ENCODE measurements at places on chromosomes 4 and X.

- no peak for DNase-seq
These were observed 1.2 kb downstream of the PHF8 start for GRCh38 chrX:54043056-54043455.

- DNase-seq, result no peak
These were observed 277.6 kb downstream of the SPANXN1 start for GRCh38 chrX:145524931-145525330.

DNA sequence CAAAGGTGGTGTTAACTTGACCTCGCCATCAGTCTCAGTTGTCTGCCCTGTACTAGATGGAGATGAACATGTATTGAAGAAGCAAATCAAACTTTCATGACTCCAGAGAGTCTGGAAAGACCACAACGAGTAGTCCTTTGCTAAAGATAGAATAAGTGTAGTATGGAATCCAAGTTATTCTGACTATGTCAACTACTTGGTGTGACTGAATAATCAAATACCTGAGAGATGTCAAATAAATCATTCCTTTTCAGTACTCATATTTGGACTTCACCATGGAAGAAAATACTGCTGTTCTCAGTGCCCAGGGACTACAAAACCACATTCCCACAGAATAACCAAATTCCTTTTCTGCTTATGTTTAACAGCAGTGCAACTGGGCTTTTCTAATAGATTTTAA, 161.2 kb upstream of the SPRY1 start:
- no peak for DNase-seq

DNA sequence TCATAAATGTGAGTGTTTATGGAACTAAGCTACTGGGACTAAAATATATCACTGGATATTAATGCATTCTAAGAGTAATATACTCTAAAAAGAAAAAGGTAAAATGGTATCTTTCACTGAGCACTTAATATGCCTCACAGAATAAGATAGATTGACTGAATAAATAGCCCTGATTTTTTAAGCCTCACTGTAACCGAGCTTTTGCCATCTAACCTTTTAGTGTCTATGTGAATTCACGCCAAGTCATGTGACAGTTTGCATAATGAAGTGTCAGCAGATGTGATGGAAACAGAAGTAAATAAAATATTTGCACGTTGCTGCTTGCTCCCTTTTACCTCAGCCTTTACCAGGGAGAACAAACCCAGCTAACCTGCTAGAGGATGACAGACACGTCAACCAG, 119.7 kb upstream of the NWD2 start:
- no peak for DNase-seq

DNA sequence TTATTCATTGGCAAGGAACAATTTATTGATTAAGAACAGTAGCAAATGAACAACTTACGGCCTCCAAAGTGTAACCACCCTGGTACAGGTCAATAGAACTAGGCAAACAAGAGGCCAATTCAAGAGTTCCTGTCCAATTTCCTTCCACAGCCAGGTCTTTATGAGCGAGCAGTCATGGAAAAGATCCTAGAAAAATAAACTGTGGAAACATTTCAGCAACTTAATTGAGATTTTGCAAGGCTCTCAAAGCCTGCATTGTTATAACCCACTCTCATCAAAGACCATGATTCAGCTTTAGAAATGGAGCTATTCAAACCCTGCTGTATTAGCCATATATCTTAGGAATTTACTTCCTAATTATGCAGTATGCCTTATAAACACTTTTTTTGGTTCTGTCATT, 43.6 kb downstream of the UNC5C start:
- no peak for DNase-seq

- no peak for DNase-seq
These were observed 991.8 kb upstream of the SLIT2 start for GRCh38 chr4:19259920-19260319.

DNA sequence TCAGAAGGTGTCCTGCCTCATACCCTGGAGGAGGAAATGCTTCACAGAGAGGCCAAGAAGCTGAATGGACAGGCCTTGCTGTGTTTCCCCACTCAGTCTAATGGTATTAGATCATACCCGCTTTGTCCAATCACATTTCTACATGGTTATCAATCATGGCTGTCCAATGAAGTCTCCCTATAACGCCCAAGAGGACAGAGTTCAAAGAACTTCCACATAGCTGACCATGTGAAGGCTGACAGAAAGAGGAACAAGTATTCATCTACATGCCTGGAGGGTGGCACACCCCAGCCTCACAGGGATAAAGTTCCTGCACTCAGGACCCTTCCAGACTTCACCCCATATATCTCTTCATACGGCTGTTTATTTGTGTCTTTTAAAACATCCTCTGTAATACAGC, 123.4 kb downstream of the MANBA start:
- no peak for DNase-seq

GRCh38 chr4:157048248-157048647, 27.7 kb upstream of the GLRB start:
- DNase-seq, result no peak

- DNase-seq, result no peak
These were observed 75.8 kb downstream of the STIM2 start for GRCh38 chr4:26936284-26937065.

- no peak for DNase-seq
These were observed 47.6 kb downstream of the CRMP1 start for GRCh38 chr4:5845035-5845905.

GRCh38 chrX:72029483-72030411, 102.0 kb downstream of the RTL5 start:
- no peak for DNase-seq

- no peak for DNase-seq
These were observed 255.8 kb downstream of the COL25A1 start for GRCh38 chr4:109046471-109047201.

DNA sequence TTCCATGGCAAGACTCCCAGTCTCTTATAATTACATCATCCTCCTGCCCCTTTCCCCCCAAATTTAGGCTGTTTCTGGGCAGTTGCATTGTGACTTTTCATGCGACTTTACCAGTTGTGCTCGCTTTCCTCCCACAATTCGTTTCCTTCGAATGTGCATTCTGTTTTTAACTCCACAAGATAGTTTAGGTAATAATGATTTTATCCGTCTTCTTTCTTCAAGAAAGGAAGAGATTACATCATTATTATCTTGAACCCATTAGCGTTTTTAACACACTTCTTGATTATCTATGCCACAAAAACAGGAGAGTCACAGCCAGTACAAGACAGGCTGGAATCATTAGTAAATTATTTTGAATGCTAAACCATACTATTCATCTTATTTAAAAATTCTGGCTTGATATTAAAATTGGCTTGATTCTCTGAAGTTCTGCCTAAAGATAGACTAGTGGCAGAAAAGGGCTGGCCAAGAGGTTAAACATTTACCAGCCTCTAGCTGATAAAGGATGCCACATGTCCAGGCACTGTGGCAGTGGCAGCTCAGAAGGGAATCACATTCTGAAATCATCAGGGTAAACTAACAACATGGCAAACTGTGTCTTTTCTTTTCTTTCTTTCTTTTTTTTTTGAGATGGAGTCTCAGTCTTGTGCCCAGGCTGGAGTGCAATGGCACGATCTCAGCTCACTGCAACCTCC, 19.7 kb upstream of the PLA2G12A start:
- DNase-seq, result no peak

DNA sequence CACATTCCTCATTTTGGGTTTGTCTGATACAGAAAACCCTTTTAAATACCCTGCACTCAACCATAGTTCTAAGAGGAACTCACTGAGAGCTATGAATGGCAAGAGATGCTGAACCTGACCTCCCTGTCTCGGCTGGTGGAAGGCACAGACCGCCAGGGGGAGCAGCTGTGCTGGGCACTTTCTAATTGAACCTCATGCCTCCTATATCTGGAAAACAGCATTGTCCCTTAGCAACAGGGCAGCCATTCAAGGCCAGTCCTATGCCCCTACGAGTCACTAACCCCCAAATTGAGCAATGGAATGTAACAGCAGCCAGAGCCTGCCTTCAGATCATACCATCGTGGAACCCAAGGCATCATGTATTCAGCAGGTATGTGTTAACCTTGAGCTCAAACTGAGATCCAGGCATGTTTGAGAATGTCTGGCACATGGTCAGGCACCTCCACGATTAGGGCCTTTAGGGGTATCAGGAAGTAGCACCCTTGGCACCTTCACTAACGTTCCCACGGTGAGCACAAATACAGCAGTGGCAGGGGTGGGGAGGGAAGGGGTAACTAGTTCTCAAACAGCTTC, 5.1 kb downstream of the USP27X start:
- DNase-seq, result peak; percentile 25

- DNase-seq, result no peak
These were observed 36.3 kb downstream of the ATRX start for GRCh38 chrX:77749695-77750094.

DNA sequence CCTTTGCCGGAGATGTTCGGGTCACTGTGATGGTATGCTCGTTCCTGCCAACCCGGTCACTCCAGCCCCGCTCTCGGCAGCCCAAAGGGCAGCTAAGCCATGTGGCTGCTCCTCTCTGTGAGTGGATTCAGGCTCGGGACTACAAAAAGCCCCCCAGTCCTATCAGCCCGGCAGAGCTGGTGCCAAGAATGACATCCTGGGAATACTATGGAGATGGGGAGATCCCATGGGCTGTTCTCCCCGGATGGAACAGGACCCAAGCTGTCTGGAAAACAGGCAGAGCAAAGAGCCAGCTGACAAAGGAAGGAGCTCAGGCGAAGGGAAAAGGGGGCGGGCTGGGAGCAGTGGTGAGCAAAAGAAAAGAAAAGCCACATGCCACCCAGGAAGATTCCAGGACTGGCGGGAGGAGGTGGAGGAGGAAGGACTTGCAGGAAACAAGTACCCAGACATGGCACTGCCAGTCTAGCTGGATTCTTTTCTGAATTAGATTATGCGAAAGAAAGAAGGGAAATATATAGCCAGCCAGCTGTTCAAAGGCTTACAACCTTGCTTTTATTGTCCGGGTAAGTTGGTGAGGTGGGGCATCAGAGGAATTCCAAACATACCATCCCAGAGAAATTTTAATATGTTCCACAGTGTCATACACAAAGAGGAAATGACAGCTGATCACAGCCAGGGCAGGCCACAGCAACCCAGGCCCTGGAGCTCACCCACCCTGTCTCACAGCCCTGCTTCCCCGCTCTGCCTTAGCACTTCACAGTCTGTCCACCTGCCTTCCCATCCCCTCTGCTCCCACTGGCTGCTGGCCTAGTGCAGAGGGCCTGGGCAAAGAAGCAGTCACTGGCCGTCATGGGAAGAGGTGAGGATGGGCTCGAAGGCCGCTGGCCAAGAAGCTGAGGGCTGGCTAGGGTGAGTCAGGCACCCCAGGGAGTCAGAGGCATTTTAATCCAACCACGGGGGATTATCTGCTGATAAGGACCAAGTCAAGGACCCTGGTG, 3.4 kb downstream of the NDP start:
- no peak for DNase-seq

DNA sequence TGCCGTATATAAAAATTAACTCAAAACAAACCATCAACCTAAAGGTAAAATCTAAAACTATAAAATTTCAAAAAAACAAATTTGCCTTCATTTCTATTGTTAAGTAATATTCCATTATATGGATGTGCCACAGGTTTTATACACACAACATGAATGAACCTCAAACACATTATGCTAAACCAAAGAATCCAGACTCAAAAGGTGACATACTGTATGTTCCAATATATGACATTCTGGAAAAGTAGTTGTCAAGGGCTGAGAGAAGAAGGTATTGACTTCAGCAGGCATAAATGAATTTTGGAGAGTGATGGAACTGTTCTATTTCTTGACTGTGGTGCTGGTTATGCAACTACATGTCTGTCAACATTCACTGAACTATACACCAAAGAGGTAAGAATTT, 56.6 kb downstream of the CNOT6L start:
- no peak for DNase-seq

- DNase-seq, result peak; percentile 48
These were observed 19.3 kb upstream of the CSF2RA start for GRCh38 chrX:1249101-1249887.

- no peak for DNase-seq
These were observed 28.4 kb downstream of the ZNF185 start for GRCh38 chrX:152926279-152926678.

DNA sequence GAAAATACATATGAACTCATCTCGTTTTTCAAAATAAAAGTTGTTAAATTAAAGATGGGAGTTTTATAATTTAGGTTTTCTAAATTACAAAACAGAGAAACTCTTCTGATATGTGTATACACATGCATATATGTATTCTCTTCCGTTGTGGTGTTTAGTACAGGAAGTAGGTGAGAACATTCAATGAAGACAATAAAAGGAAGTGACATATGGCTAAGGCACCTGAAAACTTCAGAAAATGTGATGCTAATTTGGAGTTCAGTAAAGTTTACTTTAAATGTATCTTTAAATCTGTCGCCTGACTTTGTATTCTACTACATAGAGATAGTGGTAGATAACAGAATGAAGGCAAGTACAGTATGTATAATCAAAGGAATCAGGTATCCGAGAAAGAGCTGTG, 33.5 kb upstream of the ITM2A start:
- DNase-seq, result no peak

GRCh38 chr4:99665983-99666382, 8.4 kb upstream of the C4orf54 start:
- DNase-seq, result no peak

DNA sequence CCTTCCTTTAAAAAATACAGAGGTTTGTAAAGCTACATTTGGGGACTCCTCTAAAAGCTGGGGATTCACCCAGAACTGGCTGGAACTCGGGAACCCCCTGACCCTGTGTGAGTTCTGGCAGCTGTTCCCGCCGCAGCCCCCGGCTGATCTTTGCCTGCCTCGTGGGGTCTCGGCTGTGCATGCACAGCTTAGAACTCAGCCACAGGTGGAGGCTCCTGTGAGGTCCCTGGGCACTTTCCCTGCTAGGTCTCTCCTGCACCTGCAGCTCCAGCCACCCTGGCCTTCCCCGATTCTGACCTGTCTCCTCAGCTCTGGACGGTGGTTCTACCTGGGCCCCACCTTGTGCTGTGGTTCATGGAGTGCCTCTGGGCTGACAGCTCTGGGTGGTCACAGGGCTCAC, 48.6 kb upstream of the HGFAC start:
- DNase-seq, result no peak

GRCh38 chr4:134668237-134668636, 466.6 kb upstream of the PABPC4L start:
- no peak for DNase-seq

- no peak for DNase-seq
These were observed 30.4 kb downstream of the DCLK2 start for GRCh38 chr4:150108691-150109090.

DNA sequence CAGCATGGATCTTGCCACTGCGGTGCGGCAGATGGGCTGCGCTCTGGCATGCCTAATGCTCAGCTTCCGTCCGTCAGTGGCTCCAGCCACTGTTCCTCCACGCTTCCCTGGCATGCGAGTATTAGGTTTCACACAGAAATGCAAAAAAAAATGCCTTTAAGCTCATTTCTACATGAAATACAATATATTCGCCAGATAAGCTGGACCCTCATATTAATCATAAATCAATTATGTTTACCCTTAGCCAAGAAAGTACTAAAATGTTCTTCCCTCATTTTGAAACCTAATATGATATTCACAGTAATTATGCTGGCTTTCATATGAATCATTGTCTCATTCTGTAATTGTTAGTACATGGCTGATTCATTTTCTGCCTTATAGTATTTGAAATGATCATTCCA, 115.5 kb upstream of the FAM241A start:
- no peak for DNase-seq

GRCh38 chr4:113339430-113339813, 290.0 kb downstream of the ANK2 start:
- no peak for DNase-seq

GRCh38 chrX:97639526-97639925, 755.8 kb downstream of the RPA4 start:
- no peak for DNase-seq
